NCI-H226 (cell line): ENCODE measurements at places on chromosomes 1 and 21.

GRCh38 chr21:39339231-39339630, 9.7 kb downstream of the HMGN1 start:
- DNase-seq: no peak

DNA sequence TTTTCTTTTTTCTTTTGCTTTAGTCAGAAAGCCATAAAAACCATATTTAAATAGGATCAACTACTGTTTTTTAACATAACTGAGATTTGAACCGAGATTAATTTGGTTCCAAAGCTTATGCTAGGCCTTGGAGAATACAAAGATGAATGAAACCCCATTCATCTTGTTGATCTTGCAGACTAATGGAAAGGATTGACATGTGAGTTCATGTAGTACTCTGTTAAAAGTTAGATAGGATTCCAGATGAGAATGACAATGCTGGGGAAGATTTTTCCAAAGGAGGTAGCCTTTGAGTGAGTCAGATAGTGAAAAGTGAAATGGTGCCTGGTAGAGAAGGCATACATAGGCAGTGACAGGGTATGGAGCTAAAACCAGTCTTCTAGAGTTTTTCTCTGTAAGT, 22.7 kb downstream of the RBM15 start:
- DNase-seq: no peak

DNA sequence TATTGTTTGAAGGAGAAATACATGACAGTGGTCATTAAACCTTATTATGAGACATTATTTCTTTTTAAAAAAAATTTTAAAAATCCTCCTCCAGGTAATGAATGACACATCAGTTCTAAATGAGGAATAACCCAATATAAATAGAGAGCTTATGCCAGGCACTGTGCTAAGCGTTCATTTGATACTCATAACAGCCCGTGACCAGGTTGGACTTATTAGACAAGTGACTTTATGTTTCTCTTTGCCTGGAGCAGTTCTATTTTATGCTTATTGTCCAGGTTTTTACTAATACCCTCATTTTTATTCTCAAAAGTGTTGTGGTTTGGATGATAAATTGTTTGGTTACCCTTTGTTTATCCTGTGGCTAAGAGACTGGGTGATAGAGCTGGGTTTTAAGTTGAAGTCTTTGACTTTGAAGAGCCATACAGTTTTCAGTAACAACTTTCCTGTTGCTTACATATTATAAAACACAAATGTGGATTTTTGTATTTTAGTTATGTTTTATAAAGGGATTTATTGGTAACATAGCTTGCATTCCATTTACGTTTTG, 84.2 kb downstream of the RABGAP1L start:
- no peak for DNase-seq

- DNase-seq: no peak
Measured at GRCh38 chr1:70675737-70676156, 264.7 kb downstream of the CTH start.

- no peak for DNase-seq
Measured at GRCh38 chr21:41166884-41167283, 1.1 kb upstream of the BACE2 start.
